ENCODE measurements at places on chromosomes 12 and 14. TPM values are rescaled to one million over a fixed set of nuclear protein-coding genes. Genes with fewer than 3 reads are reported as not detected.

IGF1 gene
- 16.9 TPM for total RNA-seq

- no peak for DNase-seq
- no peaks in the 10 kb centered on the region for H3K4me1 ChIP-seq
- no peak overlapping the region for H3K4me3 ChIP-seq
- no peak overlapping the region for H3K27ac ChIP-seq
- H3K36me3 ChIP-seq, result no peaks in the 10 kb centered on the region
These were observed 42.1 kb upstream of the LIN7A start for GRCh38 chr12:80979816-80980215.

- H3K27ac ChIP-seq, result peak overlapping the region; percentile 81
- H3K27me3 ChIP-seq, result no peaks in the 10 kb centered on the region
- H3K4me3 ChIP-seq, result peak overlapping the region; percentile 77
- peaks cover 34% of the 10 kb centered on the region for H3K4me1 ChIP-seq
- H3K36me3 ChIP-seq, result no peaks in the 10 kb centered on the region
These were observed 742 bp downstream of the SPSB2 start for GRCh38 chr12:6872073-6873048.

DNA sequence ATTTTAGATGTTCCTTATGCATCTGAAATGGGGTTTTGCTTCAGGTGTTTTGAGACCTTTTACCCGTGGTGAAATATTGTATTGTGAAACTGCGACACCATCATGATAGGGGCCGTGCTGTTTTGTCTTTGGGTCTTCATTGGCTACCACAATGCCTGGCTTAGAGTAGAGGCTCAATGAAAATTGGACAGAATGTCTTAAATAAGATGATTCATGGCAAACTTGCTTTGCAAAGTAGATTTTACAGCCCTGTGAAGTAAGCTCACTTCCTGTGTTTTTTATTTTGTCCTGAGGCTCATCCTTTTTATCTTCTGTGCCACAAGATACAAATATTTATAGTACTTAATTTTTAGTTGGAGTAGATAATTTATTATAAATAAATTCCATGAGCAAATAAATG lies 111.3 kb upstream of the FRMD6 start:
- no peak overlapping the region for H3K4me3 ChIP-seq
- DNase-seq, result no peak
- H3K27me3 ChIP-seq, result no peaks in the 10 kb centered on the region
- no peak overlapping the region for H3K27ac ChIP-seq
- no peaks in the 10 kb centered on the region for H3K4me1 ChIP-seq

DNA sequence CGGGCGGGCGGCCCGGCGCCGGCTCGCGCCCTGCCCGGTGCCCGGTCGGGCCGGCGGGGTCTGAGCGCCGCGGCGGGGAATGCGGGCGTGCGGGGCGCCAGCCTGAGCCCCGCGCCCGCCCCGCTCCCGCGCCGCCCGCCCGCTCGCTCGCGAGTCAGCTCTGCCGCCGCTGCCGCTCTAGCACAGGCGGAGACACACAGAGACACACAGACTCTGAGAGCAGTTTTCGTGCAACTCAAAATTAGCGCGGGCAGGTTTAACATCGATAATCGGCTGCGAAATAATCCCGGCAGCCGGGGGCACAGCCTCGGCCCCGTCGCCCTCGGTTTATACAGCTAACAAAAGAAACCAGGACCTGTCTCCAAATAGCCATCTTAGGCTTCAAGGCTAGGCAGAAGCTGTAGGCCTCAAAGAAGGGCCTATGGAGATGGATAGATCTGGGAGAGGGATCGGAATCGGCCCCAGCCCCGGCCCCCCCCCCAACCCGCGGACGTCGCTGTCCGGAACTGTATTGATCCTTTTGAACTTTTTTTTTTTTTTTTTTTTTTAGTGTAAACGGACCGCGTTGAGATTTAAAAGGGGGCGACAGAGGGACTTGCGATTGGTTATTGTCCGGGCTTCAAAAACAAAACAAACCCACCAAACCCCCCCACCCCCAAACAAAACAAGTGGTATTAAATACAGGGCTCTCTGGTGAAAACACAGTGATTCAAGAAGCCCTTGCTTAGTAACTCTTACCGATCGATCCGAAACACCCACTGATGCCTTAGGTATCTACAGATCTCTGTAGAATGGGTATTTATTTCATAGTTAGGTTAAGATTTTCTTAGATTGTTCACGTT lies 1.1 kb downstream of the ARID2 start:
- H3K27ac ChIP-seq, result peak overlapping the region; percentile 100
- no peaks in the 10 kb centered on the region for H3K27me3 ChIP-seq
- peak overlapping the region; percentile 95 for H3K4me3 ChIP-seq

- H3K4me3 ChIP-seq, result no peak overlapping the region
- no peak overlapping the region for H3K27ac ChIP-seq
- H3K27me3 ChIP-seq, result no peaks in the 10 kb centered on the region
- no peaks in the 10 kb centered on the region for H3K36me3 ChIP-seq
- H3K4me1 ChIP-seq, result peaks cover 12% of the 10 kb centered on the region
- no peak for DNase-seq
These were observed 41.6 kb upstream of the EGLN3 start for GRCh38 chr14:33992274-33993007.

NINJ2 gene
- 17.3 TPM for total RNA-seq

DNA sequence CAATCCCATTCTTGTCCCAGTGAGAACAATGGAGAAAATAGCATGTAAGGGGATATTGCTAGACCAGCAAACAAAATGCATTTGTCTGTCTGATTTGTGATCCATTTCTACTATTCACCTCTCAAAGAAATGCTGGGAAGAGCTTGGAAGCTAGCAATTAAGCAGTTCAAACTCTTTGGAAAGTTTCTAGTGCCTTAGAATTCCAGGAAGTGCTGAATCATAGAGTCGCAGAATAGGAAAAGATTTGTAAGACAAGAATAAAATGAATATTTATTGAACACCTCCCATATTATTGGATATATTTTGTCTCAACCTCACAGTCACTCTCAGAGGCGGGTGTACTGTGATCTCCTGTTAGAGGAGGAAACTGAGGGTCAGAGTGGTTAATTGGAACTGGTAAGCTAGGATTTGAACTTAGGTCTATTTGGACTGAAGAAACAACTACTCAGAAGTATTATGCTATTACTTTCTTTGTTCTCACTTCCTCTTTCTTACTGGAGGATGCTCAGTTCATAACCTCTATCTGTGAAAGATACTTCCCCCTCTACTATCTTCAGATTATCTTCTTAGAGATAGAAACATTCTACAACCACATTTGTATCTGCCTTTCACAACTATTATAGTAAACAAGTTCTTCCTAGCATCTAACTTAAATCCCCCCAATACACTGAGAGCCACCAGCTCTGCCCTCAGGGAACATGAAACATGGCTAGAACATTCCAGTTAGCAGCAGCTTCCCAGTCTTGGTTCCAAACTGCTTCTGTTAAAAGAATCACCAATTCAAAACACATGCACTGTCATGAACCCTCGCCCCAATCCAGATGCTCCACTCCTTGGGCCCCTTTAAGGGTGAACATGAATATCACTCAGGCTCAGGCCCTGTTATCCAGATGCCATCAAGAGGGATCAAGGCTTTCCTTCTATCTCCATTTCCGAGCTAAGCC lies 64.2 kb downstream of the DRAM1 start:
- no peaks in the 10 kb centered on the region for H3K36me3 ChIP-seq
- no peak for DNase-seq
- no peaks in the 10 kb centered on the region for H3K27me3 ChIP-seq
- no peak overlapping the region for H3K27ac ChIP-seq
- H3K4me1 ChIP-seq, result peaks cover 8% of the 10 kb centered on the region

GRCh38 chr14:51002406-51002999 lies 58.2 kb upstream of the PYGL start:
- H3K27ac ChIP-seq, result no peak overlapping the region
- H3K4me1 ChIP-seq, result no peaks in the 10 kb centered on the region
- no peak for DNase-seq
- H3K36me3 ChIP-seq, result no peaks in the 10 kb centered on the region
- H3K4me3 ChIP-seq, result no peak overlapping the region

DNA sequence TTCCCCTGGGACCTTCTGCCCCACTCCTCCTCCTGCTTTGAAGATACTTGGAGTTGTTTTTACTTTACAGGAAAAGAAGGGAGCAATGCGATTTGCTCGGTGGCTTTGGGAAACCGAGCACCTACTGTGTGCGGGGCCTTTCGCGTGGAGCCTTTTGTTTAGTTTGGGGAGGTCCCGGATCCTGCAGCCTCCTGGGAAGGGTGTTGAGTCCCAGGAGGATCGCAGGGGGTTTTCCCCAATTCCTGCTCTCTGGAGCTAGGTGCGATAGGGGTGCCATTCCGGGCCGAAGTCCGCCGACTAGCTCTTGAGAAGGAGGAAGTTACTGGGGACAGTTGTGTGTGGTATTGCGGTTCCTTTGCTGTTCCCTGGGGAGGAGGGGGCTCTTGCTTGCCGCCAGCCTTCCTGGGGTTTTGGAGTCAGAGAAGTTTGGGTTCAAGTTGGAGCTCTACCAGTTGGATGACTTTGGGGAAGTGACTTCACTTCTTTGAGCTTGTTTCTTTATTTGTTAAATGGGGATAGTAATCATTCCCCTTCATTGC lies 1.1 kb downstream of the BRI3BP start:
- no peaks in the 10 kb centered on the region for H3K36me3 ChIP-seq
- H3K27ac ChIP-seq, result no peak overlapping the region
- no peak for DNase-seq
- peak overlapping the region; percentile 49 for H3K4me3 ChIP-seq

DNA sequence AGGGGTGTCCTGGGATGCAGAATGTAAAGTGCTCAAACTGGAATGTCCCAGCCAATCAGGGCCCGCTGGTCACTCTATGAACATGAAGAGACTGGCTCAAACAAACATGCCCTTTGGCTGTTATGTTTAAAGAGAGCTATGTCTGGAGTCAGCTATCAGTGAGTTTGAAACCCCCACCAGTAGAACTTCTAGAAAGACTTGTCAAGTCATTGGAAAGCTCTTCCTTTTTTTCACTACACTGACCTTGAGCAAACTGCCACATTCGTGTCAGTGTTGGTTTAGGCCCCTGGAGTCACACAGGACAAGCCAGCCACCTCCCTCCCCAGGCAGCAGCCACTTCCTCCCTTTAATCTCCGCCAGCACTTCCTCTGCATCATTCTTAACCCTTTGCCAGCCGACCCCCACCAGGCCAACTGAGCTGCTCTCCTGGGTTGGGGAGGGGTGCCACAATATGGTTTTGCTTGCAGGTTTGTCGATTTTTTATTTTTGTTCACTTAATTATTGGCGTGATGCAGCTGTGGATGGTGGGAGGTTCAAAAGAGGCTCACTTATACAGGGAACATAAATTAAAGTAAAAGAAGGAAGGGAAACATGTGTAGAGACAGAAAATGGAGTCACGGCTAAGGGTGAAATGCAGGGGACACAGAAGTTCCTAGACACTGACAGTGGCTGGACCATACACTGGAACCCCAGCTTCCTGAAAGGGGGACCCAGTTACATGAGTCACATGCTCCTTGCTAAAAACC lies 25.3 kb downstream of the CMKLR1 start:
- H3K4me3 ChIP-seq, result no peak overlapping the region
- H3K27ac ChIP-seq, result peak overlapping the region; percentile 52
- DNase-seq, result no peak
- H3K27me3 ChIP-seq, result no peaks in the 10 kb centered on the region
- no peaks in the 10 kb centered on the region for H3K36me3 ChIP-seq

- DNase-seq, result no peak
- H3K4me1 ChIP-seq, result no peaks in the 10 kb centered on the region
- H3K27ac ChIP-seq, result no peak overlapping the region
- H3K4me3 ChIP-seq, result peak overlapping the region; percentile 21
- no peaks in the 10 kb centered on the region for H3K27me3 ChIP-seq
- H3K36me3 ChIP-seq, result no peaks in the 10 kb centered on the region
These were observed 12.6 kb upstream of the TRPV4 start for GRCh38 chr12:109845824-109846205.

EMP1 gene
- 14.1 TPM for total RNA-seq

DNA sequence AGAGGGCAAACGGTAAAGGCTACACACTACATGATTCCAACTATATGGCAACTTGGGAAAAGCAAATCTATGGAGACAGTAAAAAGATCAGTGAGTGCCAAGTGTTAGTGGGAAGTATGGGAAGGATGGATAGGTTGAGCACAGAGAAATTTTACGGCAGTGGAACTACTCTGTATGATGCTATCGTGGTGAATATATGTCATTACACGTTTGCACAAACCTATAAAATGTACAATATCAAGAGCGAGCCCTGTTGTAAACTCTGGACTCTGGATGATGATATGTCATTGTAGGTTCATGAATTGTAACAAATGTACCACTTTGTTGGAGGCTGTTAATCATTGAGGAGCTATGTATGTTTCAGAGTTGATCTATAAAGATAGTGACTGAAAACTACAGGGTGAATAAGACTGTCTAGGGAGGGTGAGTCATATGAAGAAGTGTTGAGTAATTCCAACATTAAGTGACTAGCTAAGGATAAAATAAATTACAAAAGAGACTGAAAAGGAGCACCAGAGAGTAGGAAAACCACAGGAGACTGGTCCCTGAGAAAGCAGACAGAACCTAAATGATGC lies 349.2 kb upstream of the LMO3 start:
- no peak overlapping the region for H3K27ac ChIP-seq
- H3K4me1 ChIP-seq, result no peaks in the 10 kb centered on the region
- no peaks in the 10 kb centered on the region for H3K36me3 ChIP-seq
- no peaks in the 10 kb centered on the region for H3K27me3 ChIP-seq
- H3K4me3 ChIP-seq, result no peak overlapping the region

GNPTAB gene
- 39.6 TPM for total RNA-seq

GRCh38 chr12:19285793-19286448 lies 153.4 kb upstream of the AEBP2 start:
- no peak overlapping the region for H3K27ac ChIP-seq
- no peaks in the 10 kb centered on the region for H3K36me3 ChIP-seq
- H3K4me3 ChIP-seq, result no peak overlapping the region

MGAT4C gene
- 5.5 TPM for total RNA-seq

- no peak overlapping the region for H3K4me3 ChIP-seq
- H3K36me3 ChIP-seq, result no peaks in the 10 kb centered on the region
- no peak overlapping the region for H3K27ac ChIP-seq
- no peaks in the 10 kb centered on the region for H3K4me1 ChIP-seq
- DNase-seq, result no peak
- no peaks in the 10 kb centered on the region for H3K27me3 ChIP-seq
These were observed 236.7 kb downstream of the CACNA1C start for GRCh38 chr12:2289525-2289924.

KRT82 gene
- not detected for total RNA-seq

DNA sequence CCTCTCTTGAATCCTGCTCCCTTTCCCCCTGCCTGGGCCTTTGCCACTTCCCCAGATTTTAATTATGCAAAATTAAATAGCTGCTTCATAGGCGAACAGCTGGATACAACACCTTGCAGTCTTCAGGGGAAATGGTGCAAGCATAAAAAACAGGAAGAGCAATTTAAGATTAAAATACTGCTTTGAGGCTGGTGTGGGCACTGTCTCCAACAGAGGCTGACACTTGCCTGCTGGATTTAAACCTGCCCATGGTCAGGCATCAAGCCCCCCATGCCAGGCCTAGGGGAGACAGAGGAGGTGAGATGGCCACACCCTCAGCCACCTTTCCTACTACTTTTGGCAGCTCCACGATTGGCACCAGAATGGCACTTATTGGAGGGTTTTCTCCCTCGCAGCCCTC lies 110.1 kb upstream of the DIO3 start:
- no peaks in the 10 kb centered on the region for H3K36me3 ChIP-seq
- no peaks in the 10 kb centered on the region for H3K27me3 ChIP-seq
- no peak overlapping the region for H3K27ac ChIP-seq
- no peaks in the 10 kb centered on the region for H3K4me1 ChIP-seq
- no peak for DNase-seq

CLEC9A gene
- total RNA-seq, result 2.6 TPM

PXN gene
- 81.8 TPM for total RNA-seq
